ENCODE measurements at places on chromosomes 5 and 9.
A peak's percentile ranks its signal among the peaks of the same experiment; 100 is the strongest.

GRCh38 chr5:171721464-171721863, 64.2 kb upstream of the SMIM23 start:
- no peak for DNase-seq

DNA sequence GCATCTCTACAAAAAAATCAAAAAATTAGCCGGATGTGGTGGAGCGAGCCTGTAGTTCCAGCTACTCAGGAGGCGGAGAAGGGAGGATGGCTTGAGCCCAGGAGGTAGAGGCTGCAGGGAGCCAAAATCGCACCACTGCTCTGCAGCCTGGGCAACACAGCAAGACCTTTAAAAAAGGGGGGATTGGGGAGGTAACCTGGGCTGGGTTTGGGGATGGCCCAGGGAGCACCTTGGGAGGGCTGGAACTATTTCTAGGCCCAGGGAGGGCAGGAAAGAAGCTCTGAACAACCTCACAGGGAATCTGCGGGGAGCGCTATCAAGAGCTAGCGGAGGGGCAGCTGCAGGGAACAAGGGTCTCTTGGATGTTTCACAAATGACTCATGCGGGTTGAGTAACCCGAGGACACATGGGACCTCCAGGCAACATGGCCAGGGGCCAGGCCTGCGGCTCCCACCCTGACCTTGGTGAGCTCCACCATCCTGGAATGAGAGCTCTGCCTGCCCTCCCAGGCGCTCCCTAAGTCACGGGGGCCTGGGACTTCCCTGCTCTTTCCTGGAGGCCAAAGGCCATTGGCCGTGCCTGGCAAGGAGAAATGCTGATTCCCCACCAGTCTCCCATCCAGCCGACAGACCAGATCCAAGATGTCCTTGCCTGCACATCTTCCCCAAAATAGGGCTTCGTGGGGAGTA, 23.4 kb downstream of the SARDH start:
- no peak for DNase-seq

DNA sequence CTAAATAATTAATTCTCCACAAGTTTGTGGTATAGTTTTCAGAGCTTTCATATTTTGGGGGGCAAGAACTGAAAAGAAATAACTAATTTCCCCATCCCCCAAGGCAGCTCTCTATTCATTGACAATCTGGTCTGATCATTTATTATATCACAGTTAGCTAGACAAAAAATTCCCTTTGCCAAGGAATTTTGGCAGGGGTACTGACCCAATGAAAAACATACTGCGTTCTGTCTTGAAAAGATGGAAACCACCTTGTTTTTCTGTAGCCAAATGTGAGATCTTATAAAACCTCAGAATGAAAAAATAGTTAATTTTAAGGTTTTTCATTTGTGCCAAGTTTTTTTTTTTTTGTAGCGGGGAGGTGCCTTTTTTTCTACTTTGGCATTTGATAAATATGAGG, 1008.9 kb downstream of the EFNA5 start:
- DNase-seq: no peak

GRCh38 chr5:79168031-79168430, 56.4 kb downstream of the BHMT start:
- no peak for DNase-seq

- DNase-seq: peak; percentile 63
Observed at GRCh38 chr9:34628656-34629490, at the start of gene ARID3C. Gene ARID3C, minus strand, starts transcription at chr9:34629066. Its CDS starts 1,052 bp downstream, at chr9:34628014.

- no peak for DNase-seq
Observed at GRCh38 chr9:116342061-116342460, 188.5 kb downstream of the PAPPA start.

- DNase-seq: no peak
Observed at GRCh38 chr9:37692622-37693221, 42.0 kb downstream of the FRMPD1 start.

DNA sequence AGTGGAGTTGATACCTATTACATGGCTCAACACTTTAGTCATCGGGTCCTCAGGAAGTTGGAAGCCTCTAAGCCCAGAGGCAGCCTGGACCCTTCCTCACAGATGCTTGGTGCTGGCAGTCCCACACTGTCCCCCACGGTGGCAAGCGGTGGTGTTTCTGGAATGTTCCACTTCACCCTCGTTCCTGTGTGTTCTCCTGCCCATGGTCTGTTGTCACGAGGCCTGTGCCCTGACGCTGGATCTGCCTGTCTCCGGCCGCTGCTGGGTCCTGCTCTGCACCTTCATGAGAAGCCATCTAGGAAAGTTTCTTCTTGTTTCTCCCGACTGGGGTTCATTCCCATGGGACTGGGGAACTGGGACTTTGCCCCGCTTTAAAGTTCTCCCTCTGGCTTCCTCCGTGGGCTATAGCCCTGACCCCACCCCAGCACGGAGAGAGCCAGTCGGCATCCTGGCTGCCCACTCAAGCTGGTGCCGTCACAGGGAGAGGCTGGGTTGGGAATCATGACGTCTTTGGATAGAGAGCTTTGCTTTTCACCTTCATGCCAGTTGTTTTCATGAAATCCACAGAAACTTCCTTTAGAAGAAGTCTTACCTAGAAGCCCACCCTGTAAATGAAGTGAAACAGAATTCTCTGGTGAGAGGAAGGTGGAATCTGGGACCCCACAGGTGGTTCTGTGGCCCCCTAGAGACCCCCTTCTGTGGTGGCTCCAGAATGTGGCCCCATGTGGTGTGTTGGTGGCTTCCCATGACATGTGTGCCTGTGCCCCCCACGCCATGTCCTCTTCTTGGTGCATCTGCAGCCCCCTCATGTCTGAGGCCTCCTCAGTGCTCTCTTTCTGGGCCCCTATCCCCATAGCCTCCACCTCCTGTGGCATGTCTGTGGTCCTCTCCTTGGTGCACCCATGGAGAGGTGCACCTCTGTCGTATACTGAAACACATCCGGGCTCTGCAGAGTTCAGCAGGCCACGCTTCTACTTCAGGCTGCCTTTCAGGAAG, 43.8 kb downstream of the TRIP13 start:
- DNase-seq: no peak

- no peak for DNase-seq
Observed at GRCh38 chr5:36029914-36030313, 36.8 kb downstream of the UGT3A2 start.

- no peak for DNase-seq
Observed at GRCh38 chr9:277601-278295, 63.1 kb downstream of the DOCK8 start.

GRCh38 chr5:77300451-77300850, 90.0 kb downstream of the PDE8B start:
- no peak for DNase-seq

DNA sequence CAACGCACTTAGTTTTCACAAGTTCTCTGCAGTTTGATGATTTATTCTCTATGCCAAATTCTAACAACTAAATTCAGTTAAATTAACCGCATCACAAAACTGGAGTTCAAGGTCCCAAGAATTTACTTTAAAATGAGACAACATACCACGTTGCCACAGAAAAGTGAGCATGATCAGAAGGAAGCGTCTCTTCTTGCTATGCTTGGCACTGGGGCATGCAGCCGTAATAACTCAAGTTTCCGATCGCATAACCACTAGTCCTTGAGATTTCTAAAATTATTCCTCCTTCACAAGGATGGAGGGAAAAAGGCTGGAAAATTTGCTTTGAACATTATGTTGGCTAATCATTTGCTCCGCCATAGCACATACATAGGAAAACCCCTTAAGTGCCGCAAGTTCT, 13.9 kb downstream of the NFIB start:
- DNase-seq: no peak

DNA sequence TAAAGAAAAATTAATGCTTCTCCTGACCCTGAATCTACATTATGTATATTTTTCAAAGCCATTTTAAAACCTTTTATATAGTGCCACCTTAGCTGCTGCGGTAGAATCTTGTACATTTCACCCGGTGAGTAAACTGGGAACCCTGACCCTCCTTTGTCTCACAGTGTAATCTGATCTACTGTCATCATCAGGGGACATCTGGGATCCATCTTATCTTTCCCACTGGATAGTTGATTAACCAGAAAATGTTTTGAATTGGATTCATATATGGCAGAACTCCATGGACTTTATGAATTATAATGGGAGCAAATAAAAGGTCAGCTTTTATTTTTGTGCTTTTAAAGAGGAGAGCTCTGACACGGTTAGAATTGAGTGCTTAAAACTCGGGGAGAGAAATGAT, 95.0 kb downstream of the ADAMTSL1 start:
- DNase-seq: no peak

- DNase-seq: no peak
Observed at GRCh38 chr5:169954786-169955185, 25.5 kb downstream of the INSYN2B start.
